ENCODE measurements at places on chromosomes 2 and 18.
A peak's percentile ranks its signal among the peaks of the same experiment; 100 is the strongest.

DNA sequence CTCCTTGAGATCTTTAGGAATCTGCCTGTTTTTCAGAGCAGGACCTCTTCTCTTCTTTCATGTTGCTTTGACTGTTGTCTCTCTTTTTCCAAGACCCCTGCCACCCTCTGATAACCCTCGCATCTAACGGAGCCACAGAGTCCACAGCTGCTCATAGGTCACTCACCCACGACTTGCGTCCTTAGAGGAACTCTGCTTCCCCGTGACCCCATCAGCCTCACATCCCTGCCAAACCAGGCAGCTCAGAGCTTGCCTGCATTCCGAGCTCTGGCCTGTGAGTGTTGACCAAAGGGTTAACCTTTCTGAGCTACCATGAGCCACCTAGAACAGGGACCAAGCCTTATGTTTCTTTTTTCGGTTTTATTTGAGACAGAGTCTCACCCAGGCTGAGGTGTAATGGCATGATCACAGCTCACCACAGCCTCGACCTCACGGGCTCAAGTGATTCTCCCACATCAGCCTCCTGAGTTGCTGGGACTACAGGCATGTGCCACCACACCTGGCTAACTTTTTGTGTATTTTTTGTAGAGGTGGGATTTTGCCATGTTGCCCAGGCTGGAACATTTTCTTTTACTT is 36.4 kb downstream of the CABLES1 start:
- DNase-seq, result no peak

DNA sequence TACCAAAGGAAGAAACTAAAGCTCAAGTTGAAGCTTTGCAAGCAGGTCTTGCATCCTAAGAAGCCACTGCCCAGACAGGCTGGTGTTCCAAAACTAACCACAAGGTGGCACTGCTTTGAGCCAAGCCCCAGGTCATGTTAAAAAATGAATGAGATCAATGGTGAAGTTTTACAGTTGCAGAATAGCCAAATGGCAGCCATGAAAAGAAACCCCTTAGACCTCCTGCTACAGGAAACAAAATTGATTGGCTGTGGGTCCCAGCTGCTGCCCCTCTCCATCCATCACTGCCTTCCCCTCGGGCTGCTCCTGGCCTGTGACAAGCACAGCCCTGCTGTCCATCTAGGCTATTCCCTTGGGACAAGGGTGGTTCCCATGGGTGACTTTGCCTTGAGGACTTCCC is 20.7 kb upstream of the MREG start:
- peak; percentile 32 for DNase-seq

DNA sequence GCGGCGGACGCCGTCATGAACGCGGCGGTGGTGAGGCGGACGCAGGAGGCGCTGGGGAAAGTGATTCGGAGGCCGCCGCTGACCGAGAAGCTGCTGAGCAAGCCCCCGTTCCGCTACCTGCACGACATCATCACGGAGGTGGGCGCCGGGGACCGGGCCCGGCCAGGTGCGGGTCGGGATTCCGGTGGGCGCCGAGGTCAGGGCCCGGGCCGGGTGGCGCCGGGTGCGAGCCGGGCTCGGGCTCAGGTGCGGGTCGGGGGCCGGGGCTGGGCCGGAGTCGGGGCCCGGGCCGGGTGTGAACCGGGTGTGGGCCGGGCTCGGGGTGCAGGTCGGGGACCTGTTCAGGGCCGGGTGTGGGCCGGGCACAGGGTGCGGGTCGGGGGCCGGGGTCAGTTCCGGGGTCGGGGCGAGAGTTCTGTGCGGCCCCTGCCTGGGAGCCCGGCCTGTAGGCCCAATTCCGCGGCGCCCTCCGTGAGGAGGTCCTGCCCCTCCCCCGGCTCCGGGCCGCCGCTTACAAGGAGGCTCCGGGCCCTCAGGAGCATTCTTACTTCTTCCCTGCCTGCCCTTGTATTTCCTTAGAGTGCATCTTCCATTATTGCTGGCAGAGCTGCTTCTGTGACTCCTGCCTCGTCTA is 447 bp downstream of the TRAF3IP1 start:
- DNase-seq, result no peak

GRCh38 chr2:168500516-168500915 is 44.4 kb downstream of the CERS6 start:
- DNase-seq, result no peak

DNA sequence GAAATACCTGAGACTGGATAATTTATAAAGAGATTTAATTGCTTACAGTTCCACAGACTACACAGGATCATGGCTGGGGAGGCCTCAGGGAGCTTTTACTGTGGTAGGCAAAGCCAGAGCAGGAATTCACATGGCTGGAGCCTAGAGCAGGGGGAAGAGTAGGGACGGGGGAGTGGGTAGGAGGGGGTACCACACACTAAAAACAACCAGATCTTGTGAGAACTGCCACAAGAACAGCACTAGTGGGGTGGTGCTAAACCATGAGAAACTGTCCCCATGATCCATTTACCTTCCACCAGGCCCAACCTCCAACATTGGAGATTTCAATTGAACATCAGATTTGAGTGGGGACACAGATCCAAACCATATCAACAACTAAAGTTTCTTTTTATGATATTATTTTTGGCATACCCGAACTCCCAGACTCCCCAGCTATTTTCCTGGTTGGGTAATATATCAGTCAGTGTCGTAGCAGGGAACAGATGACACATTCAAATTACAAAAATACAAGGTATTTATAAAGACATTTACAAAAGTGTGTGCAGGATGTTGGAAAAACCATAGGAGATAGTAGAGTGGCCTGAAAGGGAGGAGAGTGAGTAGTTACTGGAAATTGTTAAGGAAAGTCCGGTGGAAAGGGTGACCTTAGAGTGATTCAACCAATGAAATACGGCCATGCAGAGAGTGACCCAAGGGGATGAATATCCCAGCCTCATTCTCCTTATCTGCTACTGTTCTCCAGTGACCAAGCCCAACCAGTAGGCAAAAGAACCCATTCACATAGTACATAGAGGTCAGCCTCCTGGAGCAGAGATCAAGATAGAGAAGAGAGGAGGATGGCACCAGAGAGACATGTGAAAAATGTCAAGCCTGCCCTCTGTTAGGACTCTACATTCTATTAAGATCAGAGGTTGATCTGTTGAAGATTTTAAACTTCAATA is 8.8 kb downstream of the RPL37A start:
- DNase-seq, result no peak

DNA sequence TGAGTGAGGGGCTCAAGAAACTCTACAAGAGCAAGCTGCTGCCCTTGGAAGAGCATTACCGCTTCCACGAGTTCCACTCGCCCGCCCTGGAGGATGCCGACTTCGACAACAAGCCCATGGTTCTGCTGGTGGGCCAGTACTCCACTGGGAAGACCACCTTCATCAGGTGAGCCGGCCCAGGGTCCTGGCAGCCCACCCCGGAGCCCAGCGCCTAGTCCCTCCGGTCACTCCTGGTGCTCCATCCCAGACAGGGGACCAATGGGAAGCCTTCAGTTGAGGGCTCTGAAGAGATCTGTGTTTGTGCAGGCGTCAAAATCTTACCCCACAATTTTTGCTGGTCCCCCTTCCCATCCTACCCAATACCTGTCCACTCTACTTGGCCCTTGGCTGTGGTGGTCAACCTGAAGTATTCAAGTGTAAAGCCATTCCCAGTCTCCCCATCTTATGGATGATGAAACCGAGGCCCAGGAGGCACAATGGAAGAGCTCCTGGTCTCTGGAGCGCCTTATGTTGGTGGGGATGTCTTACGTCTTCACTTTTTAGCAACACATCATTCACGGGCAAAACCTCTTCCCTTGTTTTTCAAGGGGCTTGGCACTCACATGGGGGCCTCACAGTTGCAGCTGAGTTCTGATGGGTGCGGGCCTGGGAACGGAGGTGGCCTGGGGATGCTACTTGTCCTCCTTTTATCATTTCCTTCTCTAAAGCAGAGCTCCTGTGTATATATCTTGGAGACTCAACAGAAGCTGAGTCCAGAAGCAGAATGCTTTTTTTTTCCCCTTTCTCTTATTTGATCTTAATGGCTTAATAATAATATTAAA is 941 bp downstream of the EHD3 start:
- no peak for DNase-seq

DNA sequence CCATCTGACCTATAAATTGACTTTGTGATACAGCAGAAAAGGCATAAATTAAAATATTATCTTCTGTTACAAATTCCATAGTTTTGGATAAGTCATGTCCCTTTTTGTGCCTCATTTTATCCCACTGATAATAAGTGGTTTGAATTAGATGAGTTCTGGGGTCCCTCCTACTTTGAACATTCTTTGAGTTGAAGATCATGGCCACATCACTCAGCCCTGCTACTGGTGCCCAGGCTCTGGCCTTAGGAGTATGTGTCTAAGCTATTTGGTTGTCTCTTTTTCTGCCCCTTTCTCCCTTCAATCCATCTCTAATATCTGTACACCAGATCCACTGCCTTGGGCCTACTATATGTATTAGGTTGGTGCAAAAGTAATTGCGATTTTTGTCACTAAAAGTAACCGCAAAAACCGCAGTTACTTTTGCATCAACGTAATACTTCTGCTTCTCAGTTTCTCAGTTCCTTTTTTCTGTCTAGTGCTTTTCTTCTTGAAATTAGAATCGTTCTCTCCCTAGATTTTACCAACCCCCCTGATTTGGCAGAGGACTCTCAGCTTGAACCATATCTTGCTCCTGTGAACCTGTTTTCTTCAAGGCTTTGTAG is 362.5 kb upstream of the TNP1 start:
- no peak for DNase-seq

DNA sequence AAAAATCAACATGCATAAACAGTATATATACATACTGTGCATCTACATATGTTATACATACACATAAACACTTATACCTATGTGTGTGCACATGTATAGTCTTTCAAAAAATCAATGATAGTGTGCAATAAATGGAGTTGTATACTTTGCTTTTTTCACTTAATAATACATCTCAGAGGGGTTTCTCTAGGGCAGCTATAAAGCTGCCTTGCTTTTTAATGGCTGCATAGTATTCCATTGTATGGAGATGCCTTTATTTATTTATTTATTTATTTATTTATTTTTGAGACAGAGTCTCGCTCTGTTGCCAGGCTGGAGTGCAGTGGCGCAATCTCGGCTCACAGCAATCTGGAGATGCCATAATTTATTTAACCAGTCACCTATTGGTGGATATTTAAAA is 7.4 kb upstream of the RNF125 start:
- no peak for DNase-seq

DNA sequence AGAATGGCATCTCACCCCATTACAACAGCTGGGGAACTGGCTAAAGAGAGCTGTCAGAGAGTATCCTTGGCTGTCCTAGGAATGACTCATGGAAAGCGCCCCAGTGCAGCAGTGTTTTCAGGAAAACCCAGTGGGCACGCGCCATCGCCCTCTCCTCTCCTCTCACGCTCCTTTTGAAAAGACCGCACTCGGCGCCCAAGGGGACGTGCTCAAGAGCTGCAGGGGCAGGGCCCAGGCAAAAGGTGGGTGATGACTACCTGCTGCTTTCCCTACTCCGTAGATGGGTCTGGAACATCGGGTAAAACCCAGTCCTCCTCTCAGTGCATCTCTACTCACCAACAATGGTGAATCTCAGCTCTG is 68.1 kb downstream of the EMILIN2 start:
- DNase-seq, result no peak

DNA sequence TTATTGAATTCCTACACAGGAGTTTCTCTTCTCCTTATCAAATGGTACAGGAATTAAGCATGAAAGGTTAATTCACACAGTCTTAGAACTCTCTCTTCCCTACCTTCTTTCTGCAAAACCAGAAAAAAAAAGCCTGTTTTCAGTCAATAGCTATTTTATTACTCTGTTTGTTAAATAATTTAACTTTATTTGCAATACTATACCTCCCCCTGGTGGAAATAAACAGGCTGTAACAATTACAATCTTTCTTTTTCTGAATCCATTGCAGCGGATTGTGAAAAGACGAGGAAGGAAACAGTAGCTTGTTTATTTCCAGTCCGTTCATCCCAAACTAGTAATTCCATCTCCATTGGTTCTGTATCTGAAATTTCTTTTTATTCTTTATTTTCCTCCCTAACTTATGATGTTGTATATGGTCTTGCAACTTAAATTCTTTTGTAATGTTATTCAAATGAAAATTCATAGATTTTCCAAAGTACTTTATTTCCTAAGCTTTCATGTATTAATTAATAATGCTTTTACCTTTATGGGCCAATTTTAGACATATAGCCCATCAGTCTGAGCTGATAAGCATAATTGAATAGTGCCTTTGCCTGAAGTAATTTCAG is 165.2 kb downstream of the SH3BP4 start:
- no peak for DNase-seq

GRCh38 chr18:76619261-76619620 is 124.2 kb upstream of the ZNF516 start:
- no peak for DNase-seq

- DNase-seq, result no peak
Measured at GRCh38 chr2:193523662-193524061, 1328.9 kb upstream of the TMEFF2 start.

GRCh38 chr18:34947711-34948125 is 93.5 kb upstream of the MAPRE2 start:
- no peak for DNase-seq

DNA sequence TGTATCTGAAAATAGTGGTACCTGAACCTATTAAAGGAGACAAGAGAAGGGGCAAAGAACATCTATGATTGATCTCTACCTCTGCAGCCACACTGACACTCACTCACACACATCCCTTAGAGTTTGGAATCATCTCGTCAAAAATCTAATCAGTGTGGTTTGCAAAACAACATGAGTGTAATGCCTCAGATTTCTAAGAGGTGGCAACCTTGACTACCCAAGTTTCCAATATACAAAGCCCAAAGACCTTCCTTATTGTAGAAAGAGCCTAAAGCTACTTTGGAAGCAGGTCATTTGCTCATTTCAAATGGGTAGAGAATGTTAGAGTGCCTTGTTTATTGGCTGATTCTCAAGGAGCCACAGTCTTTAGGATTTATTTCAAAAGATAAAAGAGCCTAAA is 444.9 kb downstream of the ARHGAP15 start:
- DNase-seq, result no peak

DNA sequence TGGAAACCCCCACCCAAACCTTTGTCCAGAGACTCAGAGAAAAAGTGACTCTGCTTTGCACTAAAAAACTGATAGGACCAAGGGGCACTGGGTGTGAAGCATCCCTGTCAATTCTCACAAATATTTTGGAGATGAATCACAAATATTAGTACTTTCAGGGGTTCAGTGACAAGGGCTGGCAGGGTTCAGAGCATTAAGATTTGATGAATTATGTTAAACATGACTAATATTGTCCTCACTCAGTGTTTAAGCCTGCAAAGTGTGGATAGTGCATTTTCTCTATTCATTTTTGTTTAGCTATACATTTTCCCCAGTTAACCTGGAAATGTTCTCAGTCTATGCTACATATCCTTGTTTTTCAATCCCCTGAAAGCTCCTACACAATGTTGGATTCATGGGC is 65.3 kb upstream of the CCDC68 start:
- DNase-seq, result no peak

DNA sequence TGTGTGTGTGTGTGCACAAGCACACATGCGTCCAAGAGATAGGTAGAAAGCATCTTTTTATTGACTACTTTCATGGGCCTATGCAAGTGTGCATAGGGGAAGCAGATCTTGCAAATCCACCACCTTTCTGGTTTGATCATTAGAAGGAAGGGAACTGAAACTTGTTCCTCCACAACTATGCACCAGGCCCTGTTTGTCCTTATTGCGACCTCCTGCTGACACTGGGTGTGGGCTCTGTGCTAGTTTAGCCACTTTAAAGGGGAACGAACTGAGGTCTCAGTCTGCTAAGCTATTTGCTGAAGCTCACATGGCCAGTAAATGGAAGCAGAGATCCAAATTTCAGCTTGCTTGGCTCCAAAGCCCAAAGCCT is 32.1 kb upstream of the INSIG2 start:
- DNase-seq, result no peak
